Retinal pigment epithelial cell (primary cell): ENCODE measurements at places on chromosomes 2 and 18.
A peak's percentile ranks its signal among the peaks of the same experiment; 100 is the strongest.

DNA sequence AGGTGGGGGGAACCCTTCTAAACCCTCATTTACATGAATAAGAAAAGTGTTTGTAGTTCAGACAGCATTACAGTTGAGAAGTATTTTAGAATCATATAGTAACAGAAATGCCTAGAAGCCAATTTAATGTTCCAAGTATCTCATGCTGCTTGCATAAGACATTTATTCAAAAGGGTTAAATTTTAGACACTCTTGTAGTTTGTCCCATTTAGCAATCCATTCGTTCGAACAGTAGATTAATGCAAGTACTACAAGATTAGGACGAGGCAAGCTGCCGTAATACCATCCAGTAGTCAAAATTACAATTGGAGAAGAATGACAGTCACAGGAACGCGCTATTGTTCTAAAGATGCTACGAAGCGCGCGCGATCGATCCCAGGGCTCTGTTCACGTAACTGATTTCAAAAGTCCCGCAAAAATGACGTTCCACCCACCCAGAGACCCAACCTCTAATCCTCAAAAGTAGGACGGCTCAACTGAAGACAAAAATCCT lies 1.2 kb downstream of the TMEM237 start:
- DNase-seq = no peak

DNA sequence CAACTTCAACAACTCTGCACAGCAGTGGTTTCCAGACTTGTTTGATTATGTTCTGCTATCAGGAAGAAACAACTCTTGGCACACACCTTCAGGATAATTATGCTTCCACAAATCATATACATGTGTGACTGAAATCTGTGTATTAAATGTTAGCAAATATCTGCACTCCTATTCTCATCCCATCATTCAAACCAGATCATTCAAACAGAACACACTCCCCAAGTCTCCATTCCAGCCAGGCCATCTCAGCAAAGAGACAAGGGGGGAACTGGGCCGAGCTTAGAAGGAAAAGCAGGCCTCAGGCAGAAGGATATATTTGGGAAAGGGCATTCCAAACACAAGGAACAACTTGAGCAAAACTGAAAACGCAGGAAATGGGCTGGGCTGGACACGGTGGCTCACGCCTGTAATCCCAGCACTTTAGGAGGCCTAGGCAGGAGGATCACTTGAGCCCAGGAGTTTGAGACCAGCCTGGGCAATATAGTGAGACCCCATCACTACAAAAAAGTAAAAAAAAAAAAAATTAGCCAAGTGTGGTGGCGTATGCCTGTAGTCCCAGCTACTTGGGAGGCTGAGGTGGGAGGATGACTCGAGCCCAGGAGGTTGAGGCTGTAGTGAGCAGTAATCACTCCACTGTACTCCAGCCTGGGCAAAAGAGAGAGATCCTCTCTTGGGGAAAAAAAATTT lies 62.7 kb downstream of the ZFP36L2 start:
- DNase-seq = no peak

DNA sequence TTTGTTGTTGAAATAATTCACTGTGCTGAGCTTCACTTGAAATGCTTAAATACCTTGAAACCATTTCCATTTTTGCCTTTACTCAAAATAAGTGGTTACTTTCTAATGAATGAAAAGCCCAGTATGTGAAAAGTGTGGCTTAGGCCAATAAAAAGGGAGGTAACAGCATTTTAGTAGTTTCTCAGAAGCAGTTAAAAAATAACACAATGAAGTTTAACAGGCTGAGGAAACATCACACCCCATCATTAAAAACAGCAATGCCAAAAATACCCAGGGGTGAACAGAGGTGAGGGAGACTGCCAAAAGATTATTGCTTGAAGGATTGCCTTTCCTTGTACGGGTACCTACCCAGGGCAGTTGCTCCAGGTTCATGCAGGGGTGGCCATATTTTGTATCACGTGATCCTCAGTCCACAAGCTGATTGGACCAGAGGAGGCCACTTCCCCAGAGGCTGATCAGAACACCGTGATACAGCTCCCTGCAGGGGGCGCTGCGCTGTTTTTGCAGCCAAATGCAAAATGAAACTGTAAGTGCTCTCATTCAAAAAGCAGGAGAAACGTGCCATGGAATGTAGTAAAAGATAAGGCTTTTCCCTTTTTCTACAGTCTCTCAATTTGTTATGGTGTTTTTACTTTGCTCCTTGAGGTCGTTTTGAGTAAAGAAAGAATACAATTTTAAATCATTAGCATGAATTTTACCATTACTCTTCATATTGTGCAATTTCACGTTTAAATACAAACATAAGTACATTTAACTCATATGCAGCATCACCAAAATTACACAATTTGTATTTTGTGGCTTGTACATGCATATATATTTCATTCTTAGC lies 70.2 kb upstream of the SH3BP4 start:
- DNase-seq = peak; percentile 62

DNA sequence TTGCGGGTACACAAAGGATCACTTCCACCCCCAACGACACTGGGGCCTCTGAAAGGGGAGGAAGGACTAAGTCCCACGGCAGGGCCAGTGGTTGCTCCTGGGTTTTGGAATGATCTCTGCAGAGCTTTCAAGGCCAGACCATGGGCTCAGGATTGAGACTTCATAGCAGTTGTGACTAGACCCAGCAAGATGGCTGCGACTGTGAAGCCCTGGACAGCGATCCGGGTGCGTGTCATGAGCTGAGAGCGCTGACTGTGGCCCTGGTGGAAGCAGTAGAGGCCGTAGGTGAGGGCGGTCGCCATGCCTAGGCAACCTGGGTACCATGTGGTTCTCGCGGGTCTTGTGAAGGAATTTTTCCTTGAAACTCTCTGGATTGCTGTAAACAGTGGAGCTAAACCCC lies 27.3 kb downstream of the NCL start:
- no peak for DNase-seq

DNA sequence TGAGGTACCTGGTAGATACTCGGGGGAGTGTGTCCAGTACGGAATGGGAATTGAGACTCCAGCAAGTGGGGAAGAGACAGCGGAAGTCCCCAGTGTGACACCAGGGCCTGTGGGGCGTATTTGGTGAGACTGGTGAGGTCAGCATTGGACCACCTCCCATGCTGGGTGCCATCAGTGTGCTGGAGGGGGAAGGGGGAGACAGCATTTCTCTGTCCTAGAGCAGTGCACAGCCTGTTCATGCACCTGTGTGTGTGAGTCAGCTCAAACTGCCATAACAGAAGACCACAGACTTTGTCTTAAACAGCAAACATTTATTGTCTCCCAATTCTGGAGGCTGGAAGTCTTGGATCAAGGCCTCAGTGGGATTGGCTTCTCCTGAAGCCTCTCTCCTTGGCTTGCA lies 301.8 kb downstream of the GBX2 start:
- no peak for DNase-seq
